ENCODE measurements at places on chromosomes 2 and 18.

GRCh38 chr2:219435701-219436100 is 1.1 kb downstream of the SPEG start:
- DNase-seq, result no peak

GRCh38 chr2:70738159-70738558 is 29.8 kb downstream of the ADD2 start:
- DNase-seq, result no peak

DNA sequence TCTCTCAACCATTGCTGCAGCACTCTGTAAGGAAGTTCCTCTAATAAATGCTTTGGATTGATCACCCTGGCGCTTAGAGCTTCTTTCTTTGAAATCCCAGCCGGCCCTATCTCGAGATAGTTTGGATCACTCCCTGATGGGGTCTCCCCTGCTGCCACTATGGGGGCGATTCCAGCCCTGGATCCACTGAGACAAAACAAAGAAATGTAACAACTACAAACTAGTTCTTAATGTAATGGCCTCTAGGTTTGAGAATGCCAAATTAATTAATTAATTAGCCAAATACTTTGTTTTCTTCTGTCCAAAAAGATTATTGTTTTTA is 15.2 kb downstream of the SRSF7 start:
- DNase-seq, result no peak

- DNase-seq, result peak; percentile 74
Measured at GRCh38 chr2:233061591-233062450, 1.7 kb downstream of the INPP5D start.

- no peak for DNase-seq
Measured at GRCh38 chr2:182695776-182696175, 20.3 kb upstream of the DNAJC10 start.

GRCh38 chr18:39624961-39625360 is 2059.4 kb upstream of the CELF4 start:
- no peak for DNase-seq

DNA sequence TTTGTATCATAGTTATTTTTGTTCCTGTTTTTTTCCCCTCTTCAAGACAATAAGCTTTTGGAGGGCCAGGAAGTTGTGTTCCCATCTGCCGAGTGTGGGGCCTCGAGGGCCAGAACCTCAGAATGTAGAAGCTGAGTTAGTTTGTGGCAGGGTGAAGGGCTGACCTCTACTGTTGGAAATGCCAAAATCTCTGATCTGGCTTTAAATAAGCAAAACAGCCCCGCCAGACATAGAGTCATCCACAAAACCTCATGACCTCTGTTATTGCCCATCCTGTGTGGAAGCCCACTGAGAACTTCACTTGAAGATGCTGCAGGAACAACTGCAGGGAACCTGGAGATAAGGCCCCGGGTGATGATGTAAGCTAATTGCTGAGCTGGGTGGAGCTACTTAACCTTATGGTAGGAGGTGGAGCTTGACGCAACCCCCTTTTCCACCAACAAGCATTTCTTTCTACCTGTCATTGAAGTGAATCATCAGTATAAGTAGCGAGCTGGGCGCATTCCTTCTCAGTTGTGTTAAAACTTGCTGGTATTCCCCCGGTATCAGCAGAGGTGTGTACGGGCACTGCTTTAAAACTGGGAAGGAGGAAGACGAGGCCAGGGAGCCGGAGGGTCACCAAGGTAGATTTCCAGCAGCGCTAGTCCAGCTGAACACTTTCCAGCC is 177.2 kb downstream of the NEDD4L start:
- peak; percentile 32 for DNase-seq

DNA sequence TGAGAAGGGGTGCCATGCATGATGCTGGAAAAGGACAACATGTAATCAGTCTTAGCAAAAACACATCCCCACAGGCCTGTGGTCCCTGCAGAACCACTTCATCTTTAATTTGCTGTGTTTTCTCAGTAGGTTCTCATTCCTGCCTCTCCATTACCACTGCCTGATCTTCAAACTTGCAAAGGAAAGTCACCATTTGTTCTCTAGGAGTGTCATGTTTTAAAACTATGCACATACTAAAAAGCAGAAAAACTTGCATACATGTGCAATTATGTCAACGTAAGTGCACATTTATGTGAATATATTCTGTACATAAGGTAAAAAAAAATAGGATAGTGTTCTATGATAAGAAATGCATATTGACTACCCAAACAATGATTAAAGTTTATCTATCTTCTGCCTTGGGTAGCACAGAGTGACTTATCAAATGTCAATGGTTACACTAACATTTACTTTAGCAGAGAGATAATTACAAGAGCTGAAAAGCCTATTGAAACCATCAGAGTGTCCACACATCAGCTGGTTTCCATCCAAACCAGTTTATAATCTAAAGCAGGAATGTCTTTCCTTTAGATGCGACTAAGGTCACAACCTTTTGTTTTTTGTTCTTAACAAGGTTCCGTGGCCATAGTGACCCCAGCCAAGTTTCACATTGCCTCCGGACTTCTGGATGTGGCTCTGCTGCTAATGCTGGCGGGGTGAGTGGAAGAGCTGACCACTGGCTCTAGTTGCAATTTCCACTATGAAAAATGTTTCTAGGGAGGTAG is 58.7 kb upstream of the RMDN2 start:
- no peak for DNase-seq

DNA sequence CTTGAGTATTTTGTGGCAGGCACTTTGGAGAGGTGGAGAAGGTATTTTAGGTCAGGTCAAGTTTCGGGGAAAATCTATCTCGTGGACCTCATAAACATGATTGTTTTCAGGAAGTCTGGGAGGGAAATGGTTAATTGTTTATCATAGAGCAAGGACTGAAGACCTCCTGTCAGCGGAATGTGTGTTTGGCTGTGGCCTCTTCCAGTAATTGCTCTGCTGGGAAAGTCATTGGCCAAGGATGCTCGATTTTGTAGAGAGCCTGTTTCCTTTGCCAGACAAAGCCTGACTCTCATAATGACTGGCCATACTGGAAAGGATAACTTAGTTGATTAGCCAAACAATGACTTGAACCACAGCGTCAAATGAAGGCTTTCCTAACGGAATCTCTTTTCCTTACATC is 30.0 kb downstream of the IL1R2 start:
- no peak for DNase-seq

GRCh38 chr18:74963820-74964446 is 245.0 kb downstream of the PTGR3 start:
- peak; percentile 36 for DNase-seq

DNA sequence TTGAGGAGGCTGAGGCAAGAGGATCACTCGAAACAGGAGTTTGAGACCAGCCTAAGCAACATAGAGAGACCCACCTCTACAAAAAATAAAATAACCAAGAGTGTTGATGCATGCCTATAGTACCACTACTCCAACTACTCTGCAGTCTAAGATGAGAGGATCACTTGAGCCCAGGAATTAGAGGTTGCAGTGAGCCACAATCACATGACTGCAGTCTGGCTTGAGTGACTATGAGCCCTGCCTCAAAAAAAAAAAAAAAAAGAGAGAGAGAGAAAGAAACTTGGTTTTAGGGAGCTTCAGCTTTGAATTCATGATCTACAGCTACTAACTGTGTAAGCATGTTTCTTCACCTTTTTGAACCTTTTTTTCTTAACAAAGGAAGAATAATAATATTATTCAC is 119.9 kb downstream of the HNMT start:
- no peak for DNase-seq

DNA sequence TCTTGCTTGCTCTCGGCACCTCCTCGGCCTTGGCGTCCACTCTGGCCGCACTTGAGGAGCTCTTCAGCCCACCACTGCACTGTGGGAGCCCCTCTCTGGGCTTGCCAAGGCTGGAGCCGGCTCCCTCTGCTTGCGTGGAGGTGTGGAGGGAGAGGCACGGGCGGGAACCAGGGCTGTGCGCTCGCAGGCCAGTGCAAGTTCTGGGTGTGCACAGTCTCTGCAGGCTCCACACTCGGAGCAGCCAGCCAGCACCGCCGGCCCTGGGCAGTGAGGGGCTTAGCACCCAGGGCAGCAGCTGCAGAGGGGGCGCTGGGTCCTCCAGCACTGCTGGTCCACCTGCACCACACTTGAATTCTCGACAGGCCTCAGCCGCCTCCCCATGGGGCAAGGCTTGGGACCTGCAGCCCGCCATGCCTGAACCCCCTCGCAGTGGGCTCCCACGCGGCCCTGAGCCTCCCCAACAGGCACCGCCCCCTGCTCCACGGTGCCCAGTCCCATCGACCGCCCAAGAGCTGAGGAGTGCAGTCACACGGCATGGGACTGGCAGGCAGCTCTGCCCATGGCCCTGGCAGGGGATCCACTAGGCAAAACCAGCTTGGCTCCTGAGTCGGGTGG is 411.2 kb upstream of the CHAC2 start:
- no peak for DNase-seq

DNA sequence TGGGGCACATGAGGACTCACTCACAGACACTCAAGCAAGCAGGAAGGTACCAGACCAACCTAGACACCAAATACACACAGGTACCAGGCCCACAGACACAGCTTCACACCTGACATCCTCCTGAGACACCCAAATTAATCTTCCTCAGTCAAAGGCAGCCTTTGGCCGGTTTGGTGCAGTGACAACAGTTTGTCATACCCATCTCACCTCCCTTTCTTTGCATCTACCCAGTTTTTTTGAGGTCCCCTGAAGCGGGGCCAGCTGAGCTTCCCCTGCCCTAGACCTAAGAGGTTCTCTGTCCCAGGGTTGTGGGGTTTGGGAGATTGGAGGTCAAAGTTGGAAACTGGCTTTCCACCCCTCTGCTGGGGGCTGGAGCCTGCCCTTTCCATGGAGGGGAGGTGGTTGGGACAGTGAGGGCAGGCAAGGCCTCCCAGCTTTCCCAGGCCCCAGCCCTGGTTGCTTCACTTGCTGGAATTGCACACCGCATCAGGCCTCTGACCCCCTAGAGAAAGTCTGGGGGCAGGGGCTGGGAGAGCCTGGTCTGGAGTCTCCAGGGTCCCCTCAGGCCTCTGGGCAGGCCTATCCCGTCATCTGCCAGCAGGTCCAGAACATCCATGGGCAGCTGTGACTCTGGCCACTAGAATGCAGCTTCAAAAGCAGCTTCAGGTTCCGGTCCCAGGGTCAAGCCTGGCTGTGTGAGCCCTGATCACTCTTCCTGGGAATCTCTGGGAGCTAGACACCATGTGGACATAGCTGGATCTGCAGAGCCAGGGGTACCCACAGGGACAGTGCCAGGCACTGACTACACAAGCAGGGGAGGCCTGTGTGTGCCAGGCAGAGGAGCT is 12.5 kb upstream of the TEX261 start:
- DNase-seq, result peak; percentile 58

- DNase-seq, result no peak
Measured at GRCh38 chr18:34959211-34959829, 81.9 kb upstream of the MAPRE2 start.

DNA sequence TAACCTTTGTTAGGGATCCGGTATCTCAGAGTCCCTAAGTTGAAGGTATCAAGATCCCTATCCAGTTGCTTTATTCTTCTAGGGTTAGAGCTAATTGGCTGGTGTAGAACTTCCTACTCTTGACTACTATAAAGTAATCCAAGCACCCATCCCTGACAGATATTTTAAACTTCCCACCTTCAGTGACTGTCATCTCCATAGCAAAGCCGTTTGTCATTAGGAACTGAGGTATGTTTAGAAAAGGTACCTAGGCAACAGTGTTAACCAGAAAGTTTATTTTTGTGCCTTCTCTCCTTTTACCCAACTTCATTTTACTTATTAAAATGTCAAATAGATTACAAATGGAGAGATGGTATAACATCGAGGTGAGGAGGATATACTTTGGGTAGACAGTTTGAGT is 4.5 kb downstream of the FAM117B start:
- DNase-seq, result no peak

DNA sequence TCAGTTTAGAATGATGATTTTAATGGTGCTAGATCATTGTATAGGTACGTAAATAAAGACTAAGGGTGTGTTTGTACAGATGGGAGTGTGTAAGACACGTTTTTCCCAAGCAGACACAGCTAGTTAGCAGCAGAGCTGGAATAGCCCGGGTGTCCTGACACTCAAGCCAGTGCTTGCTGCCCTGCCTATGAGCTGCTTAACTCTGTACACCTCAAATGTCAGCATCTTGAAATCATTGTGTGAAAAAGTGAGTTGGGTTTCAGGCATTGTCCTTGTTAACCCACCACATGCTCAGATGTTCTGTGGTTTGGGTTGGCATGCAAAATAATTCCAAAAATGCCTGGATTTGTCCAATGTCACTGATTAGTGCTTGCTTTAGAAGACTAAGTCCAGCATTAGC is 13.0 kb upstream of the TET3 start:
- no peak for DNase-seq

DNA sequence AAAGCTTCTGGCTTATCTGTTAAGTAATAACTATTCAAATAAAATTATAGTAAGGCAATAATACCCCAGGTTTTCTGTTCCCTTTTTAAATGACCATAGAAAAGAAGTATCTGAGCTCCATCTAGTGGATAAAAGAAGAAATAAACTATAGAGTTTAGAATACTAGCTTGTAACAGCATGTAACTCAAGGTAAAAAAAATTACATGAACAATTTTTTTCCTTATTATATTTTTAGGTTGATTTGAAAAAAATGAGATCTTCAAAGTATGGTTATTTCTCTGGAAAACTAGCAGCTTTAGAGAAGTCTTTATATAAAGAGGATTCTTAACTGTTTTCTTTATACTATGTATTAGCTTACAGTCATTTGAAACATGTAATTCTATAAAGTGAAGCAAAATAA is 58.1 kb downstream of the NCKAP1 start:
- peak; percentile 17 for DNase-seq

- no peak for DNase-seq
Measured at GRCh38 chr2:1644427-1644826, 99.9 kb downstream of the PXDN start.

DNA sequence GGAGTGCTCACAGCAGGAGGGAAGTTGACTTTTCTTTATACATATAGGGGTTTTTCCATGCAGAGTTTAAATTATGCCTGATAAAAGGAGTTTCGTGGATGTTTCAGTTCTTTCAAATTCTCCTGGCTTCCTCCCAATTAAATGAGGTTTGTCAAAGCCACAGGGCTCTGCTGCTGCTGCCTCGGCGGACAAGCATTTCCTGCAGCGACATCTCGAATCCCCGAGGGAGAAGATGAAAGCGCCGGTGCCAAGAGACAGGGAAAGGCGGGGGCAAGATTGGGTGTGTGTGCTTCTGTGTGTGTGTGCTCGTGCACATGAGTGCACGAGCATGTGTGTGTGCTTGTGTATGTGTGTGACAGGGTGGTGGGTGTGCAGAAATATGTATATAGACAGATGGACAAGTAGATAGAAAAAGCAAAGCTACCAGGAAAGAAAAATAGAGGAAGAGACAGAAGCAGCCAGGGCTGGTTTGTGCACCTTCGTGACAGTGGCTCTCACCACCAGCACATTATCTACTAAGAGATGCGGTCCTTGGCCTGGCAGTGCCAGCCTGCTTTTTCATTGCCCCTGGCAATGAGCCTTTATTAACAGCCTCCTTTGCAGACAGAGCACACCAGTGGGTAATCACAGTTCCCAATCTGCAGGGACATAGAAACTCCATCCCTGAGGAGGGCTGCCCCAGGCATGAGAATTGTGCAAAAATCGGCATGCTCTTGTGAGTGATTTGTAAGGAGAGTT is 76.2 kb downstream of the CDK15 start:
- DNase-seq, result no peak

DNA sequence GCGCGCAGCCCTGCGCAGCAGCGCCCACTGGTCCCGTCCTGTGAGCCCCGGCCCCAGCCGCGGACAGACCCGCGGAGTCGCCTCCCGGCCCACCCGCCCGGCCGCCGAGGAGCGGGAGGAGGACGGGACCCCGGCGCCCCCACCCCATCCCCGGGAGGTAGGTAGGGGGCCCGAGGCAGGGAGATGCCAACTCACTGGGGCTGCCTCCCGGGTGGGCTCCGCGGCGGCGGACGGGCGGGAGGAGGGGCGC is 160 bp downstream of the SPTBN1 start:
- peak; percentile 80 for DNase-seq

- DNase-seq, result no peak
Measured at GRCh38 chr2:102386867-102387541, 31.4 kb downstream of the IL18R1 start.
